GM03348 (cell line): ENCODE measurements at places on chromosomes 1 and 21.

DNA sequence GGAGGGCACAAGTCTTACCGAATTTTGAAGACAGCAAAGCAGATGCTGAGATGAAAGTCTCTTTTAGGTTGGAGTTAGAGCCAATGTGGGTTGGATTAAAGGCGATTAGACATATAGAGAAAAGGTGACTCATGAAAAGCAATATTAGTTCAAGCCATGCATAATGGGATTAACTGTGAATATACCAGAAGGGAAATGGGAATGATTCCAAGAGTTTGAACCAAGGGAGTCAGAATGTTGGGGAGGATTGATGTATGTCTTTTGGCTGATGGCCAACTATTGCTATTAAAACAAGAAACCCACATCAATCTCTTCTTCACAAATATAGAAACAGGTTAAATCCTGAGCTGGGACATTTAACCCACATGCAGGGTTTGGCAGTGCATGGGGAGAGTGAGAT lies 1.2 kb downstream of the HMGCS2 start:
- no peak for DNase-seq

DNA sequence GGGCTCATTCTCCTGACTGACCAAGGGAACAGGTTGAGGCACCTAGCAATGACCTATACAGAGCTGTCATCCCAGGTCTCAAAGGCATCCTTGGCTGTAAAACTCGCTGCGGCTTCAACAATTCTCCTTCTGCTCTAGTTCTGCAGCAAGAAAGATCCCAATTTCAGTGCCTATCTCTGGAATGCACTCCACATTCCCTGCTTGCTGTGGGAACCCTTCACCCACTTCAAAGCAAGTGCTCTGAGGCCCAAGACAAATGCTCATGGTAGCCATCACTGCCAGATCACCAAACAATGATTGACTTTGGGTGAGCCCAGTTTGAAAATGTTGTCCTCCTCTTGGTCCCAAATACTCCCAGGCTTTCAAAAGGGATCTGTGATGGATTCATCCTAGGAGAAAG lies 37.7 kb upstream of the FMO3 start:
- DNase-seq: no peak

- DNase-seq: no peak
Measured at GRCh38 chr21:28952686-28953085, 40.0 kb downstream of the LTN1 start.

- no peak for DNase-seq
Measured at GRCh38 chr21:44263768-44264167, 2.1 kb upstream of the DNMT3L start.

DNA sequence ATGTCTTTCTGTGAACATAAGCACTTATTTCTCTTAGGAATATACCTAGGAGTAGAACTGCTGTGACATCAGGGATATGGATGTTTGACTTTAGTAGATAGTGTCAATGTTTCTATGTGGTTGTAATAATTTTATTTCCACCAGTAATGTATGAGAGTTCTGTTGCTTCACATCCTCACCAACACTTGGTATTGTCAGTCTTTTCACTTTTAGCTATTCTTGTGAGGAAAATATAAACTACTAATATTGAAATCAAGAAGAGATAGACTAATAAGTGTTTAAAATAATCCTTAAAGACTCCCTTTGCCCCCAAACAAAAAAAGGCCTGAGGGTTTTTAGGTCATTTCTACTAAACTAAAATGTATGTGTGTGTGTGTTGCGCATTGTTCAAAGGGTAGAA lies 2.7 kb upstream of the DMAP1 start:
- DNase-seq: no peak

DNA sequence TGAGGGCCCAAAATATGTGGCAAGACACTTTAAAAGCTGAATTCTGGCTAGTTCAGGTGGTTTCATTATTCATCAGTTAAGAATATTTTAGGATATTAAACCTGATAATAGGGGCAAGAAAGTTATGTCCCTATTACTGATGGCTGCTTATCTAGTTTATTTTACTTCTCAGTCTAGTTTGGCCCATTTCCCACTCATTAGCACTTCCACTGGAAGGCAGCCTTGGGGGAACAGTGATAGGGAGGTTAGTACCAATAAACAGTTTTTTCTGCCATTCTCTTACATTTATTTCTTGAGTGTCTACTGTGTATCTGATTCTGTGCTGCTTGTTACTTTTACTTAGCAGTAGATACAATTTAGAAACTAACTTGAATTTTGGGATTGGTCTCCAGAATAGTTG lies 9.0 kb downstream of the PPP1R12B start:
- DNase-seq: no peak

- DNase-seq: peak; percentile 69
Measured at GRCh38 chr1:58162952-58163550, 383.5 kb downstream of the OMA1 start.

- DNase-seq: no peak
Measured at GRCh38 chr1:10945991-10946509, 66.4 kb upstream of the TARDBP start.

- no peak for DNase-seq
Measured at GRCh38 chr21:43806017-43806710, 16.8 kb downstream of the RRP1 start.

DNA sequence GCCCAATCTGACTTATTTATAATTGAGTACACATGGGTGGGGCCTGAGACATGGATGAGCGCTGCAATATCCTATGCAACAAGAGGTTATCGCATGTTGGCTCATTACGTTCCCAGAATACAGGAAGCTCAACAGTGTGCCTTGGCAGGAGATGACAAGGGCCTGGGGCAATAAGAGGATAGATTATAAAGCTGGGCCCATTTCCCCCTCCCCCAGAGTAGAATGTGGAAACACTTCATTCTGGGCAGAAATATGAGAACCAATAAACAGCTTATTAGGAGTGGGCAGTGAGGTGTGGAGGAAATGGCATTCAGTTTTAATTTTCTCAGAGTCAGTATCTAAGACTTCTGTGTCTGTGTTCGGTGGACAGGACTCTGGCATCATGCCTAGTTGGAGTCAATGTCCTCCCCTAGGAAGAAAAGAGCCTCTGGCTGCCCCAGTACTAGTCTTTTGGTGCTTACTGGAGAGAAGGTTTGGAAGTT lies 92.8 kb downstream of the PIK3R3 start:
- peak; percentile 46 for DNase-seq

GRCh38 chr1:245396615-245397014 lies 241.8 kb downstream of the KIF26B start:
- peak; percentile 59 for DNase-seq

DNA sequence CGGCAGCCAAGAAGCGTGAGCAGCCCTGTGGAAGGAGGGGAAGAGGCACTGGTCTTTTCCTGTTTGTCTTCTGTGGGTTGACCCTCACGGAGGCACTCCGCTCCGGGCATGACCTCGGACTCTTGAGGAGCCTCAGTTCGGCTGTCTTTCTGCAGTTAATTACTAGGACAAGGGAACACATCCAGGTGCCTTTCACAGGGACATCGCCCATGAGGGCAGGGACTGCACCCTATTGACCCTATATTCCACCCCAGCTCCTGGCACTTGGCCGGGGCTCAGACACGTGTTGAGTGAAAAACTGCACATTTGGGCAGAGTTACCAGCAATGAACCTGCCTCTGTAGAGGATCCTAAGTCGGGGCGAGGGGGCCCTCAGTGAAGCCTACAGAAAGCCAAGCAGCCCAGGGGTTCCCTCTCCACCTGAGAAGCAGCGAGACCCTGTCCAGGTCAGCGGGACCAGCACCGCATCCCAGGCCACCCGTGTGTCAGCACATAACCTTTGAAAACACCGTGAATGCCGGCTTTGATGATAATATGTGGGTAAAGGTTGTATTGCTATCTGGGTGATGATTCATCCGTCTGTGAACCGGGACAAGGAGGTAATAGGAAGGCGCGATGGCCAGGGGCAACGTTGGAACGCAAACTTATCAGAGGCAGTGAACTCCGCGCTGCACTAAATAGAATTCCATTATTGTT lies 161.4 kb upstream of the ARHGEF16 start:
- no peak for DNase-seq

GRCh38 chr1:162087111-162087510 lies 17.6 kb downstream of the NOS1AP start:
- DNase-seq: no peak

GRCh38 chr1:38848071-38848470 lies 11.5 kb downstream of the RRAGC start:
- DNase-seq: no peak

DNA sequence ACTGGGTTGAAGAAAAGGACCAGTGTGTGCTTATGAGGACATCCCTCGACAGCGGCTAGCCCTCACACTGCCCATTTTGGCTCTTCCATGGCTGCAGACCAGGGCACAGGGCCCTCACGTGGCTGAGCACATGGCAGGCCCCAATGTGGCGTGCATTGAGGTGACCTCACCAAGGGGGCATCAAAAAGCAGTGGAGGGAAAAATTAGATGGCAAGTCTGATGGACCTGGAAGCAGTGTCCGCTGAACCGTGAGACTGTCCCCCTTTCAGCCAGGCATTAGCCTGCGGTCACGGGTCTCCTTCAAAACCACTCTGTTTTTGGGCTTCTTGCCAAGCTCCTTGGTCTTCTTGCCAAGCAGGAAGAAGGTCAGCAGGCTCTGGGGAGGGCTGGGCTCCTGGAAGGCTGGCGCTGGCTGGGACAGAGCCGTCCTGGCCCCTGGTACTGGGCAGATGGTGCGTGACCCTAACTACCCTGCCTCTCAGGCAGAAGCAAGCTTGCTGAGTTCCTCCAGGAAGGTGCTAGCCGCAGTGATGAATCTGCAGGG lies 30.8 kb downstream of the TRIM67 start:
- DNase-seq: no peak

- DNase-seq: no peak
Measured at GRCh38 chr1:40648928-40649591, 16.4 kb downstream of the RIMS3 start.

- no peak for DNase-seq
Measured at GRCh38 chr1:185495898-185496297, 178.9 kb upstream of the IVNS1ABP start.

- DNase-seq: no peak
Measured at GRCh38 chr1:225137976-225138375, 208.5 kb downstream of the DNAH14 start.

DNA sequence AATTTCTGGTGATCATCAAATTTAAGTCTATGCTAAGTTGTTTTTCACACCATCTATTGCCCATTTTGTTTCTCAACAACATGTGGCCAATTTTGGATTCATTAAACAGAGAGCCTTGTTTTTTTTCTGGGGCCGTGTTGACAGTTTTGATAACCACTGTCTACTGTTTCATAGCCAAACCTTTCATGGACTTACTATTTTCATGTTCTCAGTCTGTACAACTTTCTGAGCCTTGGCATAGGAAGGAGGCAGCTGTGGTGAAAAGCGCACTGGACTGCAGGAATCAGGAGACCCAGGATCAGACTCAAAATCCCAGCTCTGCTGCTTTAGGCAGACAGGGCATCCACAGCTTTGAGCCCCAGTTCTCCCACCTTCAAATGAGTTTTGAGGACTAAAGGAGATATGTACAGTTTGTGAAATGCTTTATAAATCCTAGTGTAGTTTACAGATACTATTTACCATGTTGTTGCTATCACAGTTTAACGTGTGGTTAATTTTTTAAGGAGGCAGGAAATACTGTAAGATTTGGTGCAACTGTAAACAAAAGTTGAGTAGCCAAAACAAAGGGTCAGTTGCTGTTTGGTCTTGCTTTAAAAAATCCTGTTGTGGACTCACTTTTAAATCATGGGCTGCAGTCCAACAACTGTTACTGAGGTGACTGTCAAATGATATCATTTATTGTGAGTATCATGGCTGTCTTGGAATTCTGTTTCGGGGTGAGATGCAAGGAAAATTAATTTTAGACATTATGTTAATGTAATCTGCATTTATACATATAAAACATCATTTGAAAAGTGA lies 2.9 kb downstream of the MACO1 start:
- DNase-seq: no peak

GRCh38 chr21:39721885-39722284 lies 23.1 kb upstream of the IGSF5 start:
- DNase-seq: no peak

- DNase-seq: peak; percentile 90
Measured at GRCh38 chr1:31798433-31799195, 17.2 kb downstream of the SPOCD1 start.

DNA sequence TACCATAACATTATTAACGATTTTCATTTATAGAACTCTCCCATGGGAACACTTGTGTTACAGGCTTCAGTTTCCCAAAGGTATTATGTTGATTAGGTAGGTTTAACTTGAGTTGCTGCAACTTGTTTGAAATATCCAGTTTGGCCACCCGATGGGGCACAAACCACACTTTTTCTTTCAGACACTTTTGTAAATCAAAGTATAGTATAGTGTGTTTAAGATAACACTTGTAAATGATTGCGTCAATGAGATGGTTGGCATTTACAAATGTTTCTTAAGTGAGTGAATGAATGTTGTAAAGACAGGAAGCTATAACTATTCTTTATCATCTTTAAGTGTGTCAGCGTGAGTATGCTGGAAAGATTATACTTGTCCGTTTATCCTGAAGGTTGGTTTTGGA lies 4.3 kb downstream of the XPR1 start:
- no peak for DNase-seq

DNA sequence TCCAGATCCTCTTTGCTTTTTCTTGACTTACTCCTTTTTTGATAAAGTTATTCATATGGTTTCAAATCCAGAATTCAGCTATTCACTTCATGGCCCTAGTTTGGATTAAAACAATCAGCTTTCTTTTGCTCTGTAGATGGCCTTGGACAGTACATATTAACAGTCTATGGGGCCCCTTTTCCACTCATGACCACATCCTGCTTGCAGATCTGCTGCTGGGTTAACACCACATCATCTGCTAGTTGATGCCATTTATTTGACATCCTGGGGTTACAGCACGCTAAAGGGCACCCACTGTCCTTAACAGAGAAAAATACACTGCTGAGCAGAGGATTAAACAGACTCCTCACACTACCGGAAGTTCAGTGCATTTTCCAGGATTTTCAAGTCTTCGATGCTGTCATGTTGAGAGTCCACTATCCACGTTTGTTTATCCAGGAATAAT lies 941 bp upstream of the IFI16 start:
- DNase-seq: no peak

- DNase-seq: peak; percentile 58
Measured at GRCh38 chr1:87292684-87293493, 35.8 kb upstream of the LMO4 start.

DNA sequence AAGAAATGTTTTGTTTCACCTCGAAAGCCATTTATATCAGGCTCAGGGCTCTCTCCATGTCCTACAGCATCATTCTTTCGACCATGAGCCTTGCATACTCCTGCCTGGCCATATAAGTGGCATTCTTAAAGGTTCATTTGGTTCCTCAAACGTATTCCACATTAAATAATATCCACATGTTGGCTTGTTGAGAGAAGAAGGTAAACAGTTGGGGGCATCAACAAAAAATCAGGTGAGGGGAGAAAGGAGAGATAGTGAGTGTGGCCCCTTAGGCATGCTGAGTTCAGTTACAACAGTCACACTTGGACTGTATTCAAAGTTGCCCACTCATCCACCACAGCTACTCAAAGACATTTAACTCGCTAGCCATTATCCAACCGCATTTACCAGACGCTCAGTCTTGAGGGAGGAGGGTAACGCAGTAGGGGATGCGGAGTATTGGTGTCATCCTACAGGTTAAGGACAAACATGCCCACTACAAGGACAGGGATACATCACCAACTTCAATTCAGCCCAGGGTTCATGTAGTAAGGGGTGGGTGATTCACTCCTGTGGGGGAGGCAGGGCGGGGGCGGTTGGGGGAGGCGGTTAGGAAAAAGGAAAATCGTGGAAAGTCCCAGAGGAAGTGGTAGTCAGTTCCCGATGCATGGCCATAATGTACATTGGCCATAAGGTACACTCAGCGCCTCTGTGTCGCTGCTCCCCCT lies 1.4 kb downstream of the ZNF697 start:
- peak; percentile 20 for DNase-seq

GRCh38 chr1:59290193-59290949 lies 6.5 kb upstream of the FGGY start:
- no peak for DNase-seq

GRCh38 chr1:180594723-180595122 lies 36.0 kb downstream of the OVAAL start:
- no peak for DNase-seq
